ENCODE measurements at places on chromosomes 6 and 20.

DNA sequence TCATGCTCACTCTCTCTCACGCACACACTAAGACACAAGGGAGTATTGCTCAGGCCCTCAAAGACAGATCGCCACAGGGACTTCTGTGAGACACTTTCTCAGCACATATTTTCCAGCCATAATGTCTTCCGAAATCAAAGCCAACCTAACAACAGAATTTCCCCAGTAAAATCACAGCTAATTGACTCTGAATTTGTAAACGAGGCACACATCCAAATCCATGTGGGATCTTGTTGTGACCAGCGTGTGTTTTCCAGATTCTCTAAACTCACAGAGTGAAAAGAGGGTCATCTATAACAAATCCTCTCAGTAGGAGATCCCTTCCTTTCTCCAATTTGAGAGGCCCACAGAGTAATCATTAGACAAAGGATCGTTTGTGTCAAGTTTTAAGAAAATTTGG, 280.4 kb downstream of the PACRG start:
- no peak for DNase-seq

DNA sequence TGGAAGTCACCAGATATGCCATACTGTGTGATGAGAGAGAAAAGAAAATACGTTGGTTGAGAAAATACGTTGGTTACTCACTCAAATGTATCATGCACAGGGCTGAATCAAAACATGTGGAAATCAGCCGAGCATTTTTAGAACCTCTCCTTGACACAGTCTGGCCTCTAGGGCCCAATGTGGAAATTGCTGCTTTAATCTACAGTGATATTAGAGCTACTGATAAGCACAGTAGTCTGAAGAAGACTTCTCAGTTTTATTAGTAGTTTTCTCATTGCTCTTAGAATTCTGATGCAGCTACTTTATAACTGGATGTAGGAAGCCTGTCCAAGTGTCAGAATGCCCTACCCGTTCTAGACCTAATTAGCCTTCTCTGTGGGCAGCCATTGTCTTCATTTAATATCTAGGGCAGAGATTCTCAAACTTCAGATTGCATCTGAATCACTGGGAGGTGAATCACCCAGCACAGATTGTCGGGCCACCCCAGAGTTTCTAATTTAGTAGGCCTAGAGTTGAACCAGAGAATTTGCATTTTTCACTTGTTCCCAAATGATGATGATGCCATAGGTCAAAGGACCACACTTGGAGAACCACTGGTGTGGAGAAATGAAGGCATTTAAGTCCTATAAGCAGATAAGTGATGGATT, 229.1 kb downstream of the PLCB1 start:
- no peak for DNase-seq

- DNase-seq, result no peak
Observed at GRCh38 chr20:48995589-48995988, 50.5 kb upstream of the CSE1L start.

GRCh38 chr6:20402092-20402341, 338 bp downstream of the E2F3 start:
- no peak for DNase-seq

- DNase-seq, result no peak
Observed at GRCh38 chr20:53735536-53736050, 142.0 kb upstream of the ZNF217 start.

- DNase-seq, result no peak
Observed at GRCh38 chr6:20729086-20729485, 194.8 kb downstream of the CDKAL1 start.

DNA sequence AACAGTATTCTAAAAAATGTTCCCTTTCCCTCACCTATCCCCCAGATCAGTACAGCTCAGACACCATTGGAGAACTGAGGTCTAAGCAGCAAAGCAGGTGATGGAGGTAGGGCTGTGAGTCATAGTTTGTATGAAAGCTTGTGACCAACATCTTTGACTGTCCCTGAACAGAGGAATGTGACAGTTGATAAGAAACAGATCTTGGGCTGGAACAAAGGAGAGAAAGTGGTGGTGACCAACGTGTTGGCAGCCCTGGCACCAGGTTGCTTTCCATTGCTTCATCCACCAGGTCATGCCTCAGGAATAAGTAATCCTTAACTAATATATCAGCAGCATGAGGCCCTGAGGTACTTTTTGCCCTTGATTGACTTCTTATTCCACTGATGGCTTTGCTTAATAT, 19.9 kb upstream of the CRIP3 start:
- no peak for DNase-seq

- DNase-seq, result no peak
Observed at GRCh38 chr6:12208190-12208589, 82.0 kb upstream of the EDN1 start.

DNA sequence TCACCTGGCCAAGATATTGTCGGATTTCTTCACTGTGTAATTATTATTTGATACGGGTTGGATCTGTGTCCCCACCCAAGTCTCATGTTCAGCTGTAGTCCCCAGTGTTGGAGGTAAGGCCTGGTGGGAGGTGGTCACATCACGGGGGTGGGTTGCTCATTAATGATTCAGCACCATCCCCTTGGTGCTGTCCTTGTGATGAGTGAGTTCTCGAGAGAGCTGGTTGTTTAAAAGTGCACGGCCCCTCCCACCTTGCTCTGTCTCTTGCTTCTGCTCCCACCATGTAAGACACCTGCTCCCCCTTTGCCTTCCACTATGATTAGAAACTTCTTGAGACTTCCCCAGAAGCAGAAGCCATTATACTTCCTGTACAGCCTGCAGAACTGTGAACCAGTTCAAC, 173.9 kb upstream of the PMEPA1 start:
- DNase-seq, result no peak

GRCh38 chr20:49484180-49485140, 2.0 kb upstream of the KCNB1 start:
- no peak for DNase-seq

GRCh38 chr6:40422046-40422445, 165.1 kb downstream of the LRFN2 start:
- no peak for DNase-seq

GRCh38 chr20:58233881-58234528, 5.6 kb upstream of the ANKRD60 start:
- no peak for DNase-seq

- no peak for DNase-seq
Observed at GRCh38 chr6:75935473-75935793, 137.0 kb downstream of the IMPG1 start.

DNA sequence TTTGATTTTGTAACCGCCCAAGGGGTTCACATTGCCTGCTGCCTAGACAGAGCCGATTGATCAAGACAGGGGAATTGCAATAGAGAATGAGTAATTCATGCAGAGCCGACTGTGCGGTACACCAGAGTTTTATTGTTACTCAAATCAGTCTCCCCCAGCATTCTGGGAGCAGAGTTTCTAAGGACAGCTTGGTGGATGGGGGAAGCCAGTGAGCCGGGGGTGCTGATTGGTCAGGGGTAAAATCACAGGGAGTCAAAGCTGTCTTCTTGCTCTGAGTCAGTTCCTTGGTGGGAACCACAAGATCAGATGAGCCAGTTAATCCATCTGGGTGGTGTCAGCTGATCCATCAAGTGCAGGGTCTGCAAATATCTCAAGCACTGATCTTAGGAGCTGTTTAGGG, 60.0 kb upstream of the EZR start:
- no peak for DNase-seq

- no peak for DNase-seq
Observed at GRCh38 chr6:2793534-2794151, 28.4 kb downstream of the WRNIP1 start.

GRCh38 chr6:40671694-40672050, 84.5 kb upstream of the LRFN2 start:
- no peak for DNase-seq

DNA sequence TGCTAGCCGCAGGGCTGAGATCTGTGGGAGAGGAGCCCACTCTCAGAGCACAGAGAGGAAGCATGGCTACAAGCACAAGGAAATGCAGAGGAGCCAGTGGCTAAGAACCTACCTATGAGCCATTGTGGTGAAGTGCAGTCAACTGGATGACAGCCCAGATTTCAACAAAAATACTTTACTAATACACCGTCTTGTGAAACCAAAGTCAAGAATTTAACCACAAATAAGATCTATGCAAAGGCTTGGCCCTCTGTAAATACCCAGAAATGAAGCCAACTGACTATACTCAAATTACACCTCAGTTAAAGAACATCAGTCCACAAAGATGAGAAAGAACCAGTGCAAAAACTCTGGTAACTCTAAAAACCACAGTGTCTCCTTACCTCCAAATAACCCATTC, 40.1 kb upstream of the PTCHD4 start:
- no peak for DNase-seq

DNA sequence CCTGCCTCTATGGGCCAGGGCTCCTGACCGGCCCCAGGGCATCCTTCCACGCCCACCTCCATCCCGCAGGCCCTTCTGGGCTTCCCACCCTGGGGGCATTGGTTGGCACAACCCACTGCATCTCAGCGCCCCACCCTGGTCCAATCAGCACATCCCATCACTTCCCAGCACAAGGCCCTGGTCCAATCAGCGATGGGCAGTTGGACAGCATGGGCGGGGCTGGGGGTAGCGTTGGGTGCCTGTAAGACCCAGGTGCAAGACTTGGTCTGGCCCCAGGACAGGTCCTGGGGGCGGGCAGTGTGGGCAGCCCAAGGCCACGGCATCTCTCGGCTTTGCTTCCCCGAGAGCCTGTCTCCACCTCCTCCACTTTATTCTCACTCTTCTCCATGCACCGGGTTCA, 298.5 kb downstream of the BMP7 start:
- DNase-seq, result no peak

- DNase-seq, result no peak
Observed at GRCh38 chr6:116354236-116354635, 16.5 kb upstream of the DSE start.

- DNase-seq, result no peak
Observed at GRCh38 chr6:131122007-131122406, 13.3 kb upstream of the AKAP7 start.

GRCh38 chr6:81756690-81757089, 4.2 kb upstream of the TENT5A start:
- no peak for DNase-seq

DNA sequence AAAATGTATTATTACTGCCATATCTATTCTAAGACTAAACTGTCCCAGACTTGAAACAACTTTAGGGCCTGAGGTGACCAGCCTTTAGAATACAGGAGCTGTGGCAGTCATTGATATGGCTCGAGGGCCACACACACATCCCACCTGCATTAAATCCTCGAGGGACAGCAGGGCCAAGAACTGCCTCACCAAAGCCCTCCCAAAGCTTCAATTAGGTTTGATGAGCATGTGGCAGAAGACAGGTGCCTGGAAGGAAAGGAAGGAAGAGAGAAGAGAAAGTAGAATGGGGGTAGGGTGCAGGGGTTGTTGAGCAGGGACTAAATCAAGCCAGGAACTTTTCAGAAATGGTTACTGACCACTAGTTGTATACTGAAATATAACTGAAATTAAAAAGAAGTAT, 115.0 kb downstream of the PDSS2 start:
- no peak for DNase-seq

GRCh38 chr6:119716668-119717270, 367.2 kb upstream of the MAN1A1 start:
- no peak for DNase-seq

DNA sequence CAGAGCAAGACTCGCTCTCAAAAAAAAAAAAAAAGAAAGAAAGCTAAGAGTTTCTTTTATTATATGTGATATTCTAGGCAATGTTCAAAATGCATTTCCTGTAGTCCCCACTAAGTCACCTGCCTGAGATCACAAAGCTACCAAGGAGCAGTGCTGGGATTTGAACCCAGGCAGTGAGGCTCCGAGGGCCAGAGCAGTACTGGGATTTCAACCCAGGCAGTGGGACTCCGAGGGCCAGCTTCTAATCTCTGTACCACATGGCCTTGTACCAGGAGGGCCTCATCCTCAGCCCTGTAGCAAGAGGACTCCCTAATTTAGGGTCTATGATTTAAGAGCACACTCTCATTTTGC, 39.7 kb downstream of the ZMYND8 start:
- DNase-seq, result no peak

DNA sequence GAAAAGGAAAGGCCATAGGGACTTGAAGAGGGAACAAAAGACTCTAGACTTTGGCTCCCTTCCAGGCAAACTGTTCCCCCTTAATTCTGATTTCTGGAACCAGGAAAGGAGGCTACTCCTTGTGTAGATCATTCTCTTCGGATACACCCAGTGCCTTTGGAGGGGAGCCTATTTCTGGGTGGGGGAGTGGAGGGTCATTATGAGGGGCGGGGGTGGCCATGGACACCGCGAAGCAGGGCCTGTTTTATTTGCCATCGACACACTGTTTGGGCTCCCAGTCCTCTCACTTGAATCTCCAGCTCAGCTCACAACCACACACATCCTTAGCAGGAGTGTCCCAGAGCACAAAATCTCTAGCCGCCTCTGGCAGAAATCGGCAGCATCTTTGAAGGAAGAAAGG, 132.3 kb downstream of the PXDC1 start:
- no peak for DNase-seq

DNA sequence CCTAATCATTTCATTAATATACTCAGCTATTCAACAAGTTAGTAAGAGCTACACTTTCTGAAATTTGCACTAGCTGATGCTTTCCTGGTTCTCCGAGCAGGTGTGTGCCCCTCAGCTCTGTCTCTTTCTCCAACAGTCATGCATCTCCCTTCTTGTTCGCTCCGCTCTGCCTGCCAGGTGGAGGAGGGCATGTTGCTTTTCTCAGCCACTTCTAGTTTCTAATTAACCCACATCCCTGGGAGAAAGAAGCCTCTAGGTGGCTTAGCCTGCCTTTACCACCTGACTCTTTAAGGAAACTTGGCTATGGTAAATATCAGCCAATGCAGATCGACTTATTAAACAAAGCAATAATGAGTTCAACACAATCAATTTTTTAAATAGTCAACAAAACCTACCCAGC, 34.2 kb downstream of the LRFN2 start:
- DNase-seq, result no peak

- DNase-seq, result no peak
Observed at GRCh38 chr6:74283532-74283931, 587.5 kb downstream of the CD109 start.

- no peak for DNase-seq
Observed at GRCh38 chr20:9711872-9712271, 127.0 kb downstream of the PAK5 start.

DNA sequence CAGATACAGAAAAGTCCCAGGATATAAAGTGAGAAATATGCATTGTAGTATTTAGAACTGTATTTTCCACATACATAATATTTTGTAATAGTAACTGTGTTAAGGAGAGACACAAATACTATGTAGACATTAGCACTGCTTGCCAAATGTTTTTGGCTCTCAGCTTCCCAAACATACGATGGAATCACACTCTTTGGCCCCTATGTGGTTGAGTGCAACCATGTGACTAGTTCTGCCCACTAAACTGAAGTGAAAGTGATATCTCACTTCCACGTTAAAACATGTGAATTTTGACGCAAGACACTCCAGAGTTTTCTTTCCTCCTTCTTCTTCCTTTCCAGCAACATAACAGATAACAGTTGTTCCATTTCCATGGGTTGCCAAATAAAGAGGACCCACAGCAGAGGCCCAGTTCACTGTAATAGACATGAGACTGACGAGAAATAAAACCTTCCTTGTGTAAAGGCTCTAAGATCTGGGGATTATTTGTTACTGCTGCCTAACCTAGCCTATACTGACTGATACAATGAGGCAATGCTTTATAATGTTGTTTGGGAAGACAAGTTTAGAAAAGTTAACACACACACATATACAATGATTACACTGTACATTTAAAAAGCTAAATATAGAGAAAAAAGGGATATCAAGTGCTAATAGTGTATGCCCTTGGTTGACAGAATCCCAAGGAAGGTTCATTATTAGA, 97.2 kb downstream of the PTPRT start:
- DNase-seq, result no peak
